IMR-90 (cell line): ENCODE measurements at places on chromosomes 3 and 15. TPM values are rescaled to one million over a fixed set of nuclear protein-coding genes. Genes with fewer than 3 reads are reported as not detected.

DNA sequence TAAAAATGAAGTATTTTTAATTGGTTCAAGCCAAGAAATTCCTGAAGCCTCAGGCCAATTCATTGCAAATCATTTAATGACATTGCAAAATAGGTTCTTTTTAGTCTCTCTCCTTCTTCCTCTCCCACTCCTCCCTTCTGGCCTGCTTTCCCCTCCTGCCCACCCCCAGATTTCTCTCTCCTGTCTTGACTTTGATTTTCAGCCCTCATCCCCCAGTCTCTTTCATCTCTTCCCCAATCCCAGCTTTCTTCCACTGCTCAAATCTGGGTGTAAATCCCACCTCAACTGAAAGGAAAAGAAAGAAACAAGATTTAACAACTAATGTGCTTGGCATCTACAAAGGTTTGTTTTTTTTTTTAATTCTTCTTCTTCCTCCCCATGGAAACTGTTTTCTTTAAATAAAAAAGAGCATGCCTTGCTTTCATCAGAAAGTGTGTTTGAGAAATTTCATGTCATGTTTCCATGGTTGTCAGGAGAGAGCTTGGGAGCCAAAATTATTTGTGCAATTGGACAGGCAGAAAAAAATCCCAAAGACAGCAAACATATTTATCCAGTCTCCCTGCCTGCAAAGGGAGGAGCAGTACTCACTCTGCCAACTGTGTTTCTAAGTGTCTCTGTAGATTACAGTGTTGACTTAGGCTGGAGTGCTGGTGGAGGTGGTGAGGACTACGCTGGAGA lies 50.4 kb downstream of the BOC start:
- no peak for DNase-seq
- peaks cover 5% of the 10 kb centered on the region for H3K27me3 ChIP-seq
- no peak overlapping the region for H3K4me3 ChIP-seq

STT3B gene
- 86.4 and 143 TPM in 2 replicates for total RNA-seq

CPB1 gene
- total RNA-seq: not detected in 2 replicates

DNA sequence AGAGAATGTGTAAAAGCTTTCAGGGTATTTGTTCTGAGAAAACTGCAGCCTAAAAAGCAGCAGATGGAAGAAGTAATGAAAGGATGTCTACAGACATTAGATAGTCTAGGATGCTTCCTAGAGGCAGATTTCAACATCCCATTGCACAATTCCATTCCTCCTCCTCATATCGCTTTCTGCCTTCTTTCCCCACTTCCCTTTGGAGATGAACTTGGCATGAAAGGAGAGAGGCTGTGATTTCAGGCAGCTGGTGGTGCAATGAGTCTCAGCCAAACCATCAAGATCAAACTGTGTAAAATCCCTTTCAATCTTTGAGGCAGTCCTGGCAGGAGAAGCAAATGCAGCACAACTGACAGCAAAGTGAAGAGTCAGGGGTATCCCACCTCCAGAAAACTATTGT lies 438.7 kb upstream of the KCNMB2 start:
- no peak overlapping the region for H3K4me3 ChIP-seq
- no peaks in the 10 kb centered on the region for H3K36me3 ChIP-seq
- no peaks in the 10 kb centered on the region for H3K4me1 ChIP-seq
- peak; percentile 95 for DNase-seq

DNA sequence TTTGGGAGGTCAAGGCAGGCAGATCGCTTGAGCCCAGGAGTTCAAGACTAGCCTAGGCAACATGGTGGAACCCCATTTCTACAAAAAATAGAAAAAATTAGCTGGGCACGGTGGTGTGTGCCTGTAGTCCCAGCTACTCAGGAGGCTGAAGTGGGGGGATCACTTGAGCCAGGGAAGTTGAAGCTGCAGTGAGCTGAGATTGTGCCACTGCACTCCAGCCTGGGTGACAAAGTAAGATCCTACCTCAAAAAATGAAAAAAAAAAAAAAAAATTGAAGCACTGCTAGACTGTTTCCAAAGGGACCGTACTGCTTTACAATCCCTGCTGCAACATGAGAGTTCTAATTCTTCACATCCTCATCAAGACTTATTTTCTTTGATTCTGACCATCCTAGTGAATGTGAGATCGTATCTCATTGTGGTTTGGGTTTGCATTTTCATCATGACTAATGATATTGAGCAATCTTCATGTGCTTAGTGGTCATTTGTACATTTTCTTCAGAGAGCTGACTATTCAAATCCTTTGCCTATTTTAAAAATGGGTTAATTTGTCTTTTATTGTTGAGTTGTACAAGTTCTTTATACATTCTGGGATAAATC lies 10.8 kb downstream of the CMTM8 start:
- peak; percentile 76 for DNase-seq
- no peak overlapping the region for H3K27ac ChIP-seq
- no peaks in the 10 kb centered on the region for H3K4me1 ChIP-seq
- H3K27me3 ChIP-seq: peaks cover 2% of the 10 kb centered on the region

GRCh38 chr15:70508561-70509281 lies 254.6 kb downstream of the UACA start:
- DNase-seq: peak; percentile 88
- H3K27ac ChIP-seq: no peak overlapping the region
- H3K27me3 ChIP-seq: peaks cover 2% of the 10 kb centered on the region
- no peaks in the 10 kb centered on the region for H3K36me3 ChIP-seq
- peaks cover 27% of the 10 kb centered on the region for H3K4me1 ChIP-seq

DNA sequence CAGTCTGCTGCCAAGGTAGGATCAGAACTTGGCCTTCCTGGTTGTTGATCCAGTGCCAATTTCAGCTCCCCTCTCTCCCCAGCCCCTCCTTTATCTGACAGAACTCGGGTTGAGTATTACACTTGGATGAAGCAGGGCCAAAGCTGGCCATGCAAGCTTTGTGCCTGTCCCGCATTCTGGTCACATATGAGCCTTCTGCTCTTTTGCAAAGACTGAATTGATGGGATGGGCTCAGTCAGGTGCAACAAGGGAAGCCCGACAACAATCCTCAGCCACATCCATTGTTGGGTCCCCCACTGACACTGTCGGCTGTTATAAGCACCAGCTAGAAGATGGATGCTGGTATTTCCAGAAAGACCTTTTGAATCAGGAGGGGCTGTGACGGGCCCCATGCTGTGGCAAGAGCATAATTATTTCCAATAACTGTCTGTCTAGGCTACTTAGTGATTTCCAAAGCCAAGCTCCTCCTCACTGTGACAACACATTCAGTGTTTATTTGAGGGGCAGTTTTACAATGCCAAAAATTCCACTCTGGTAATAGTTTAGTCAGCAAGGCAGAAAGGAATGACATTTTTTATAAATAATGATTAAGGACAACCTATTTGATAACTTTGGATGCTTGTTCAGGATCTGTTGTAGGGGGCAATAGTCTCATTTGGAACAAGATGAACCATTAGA lies 146.8 kb upstream of the FRMD4B start:
- H3K4me1 ChIP-seq: no peaks in the 10 kb centered on the region
- H3K27ac ChIP-seq: no peak overlapping the region
- no peak for DNase-seq
- peaks cover 2% of the 10 kb centered on the region; the same call in 1 of the 2 replicates for H3K27me3 ChIP-seq
- no peaks in the 10 kb centered on the region for H3K36me3 ChIP-seq
- H3K4me3 ChIP-seq: no peak overlapping the region

- H3K36me3 ChIP-seq: no peaks in the 10 kb centered on the region
- DNase-seq: no peak
- H3K4me1 ChIP-seq: 0 out of 2 replicates have a peak, but pooled peaks cover 2% of the 10 kb centered on the region
- no peak overlapping the region for H3K27ac ChIP-seq
Observed at GRCh38 chr3:172701751-172702150, 9.1 kb downstream of the NCEH1 start.

MKRN2OS gene
- total RNA-seq: not detected in 2 replicates

FOXL2NB gene
- total RNA-seq: under 0.01 TPM in 1 of 2 replicates, not detected in the other

DNA sequence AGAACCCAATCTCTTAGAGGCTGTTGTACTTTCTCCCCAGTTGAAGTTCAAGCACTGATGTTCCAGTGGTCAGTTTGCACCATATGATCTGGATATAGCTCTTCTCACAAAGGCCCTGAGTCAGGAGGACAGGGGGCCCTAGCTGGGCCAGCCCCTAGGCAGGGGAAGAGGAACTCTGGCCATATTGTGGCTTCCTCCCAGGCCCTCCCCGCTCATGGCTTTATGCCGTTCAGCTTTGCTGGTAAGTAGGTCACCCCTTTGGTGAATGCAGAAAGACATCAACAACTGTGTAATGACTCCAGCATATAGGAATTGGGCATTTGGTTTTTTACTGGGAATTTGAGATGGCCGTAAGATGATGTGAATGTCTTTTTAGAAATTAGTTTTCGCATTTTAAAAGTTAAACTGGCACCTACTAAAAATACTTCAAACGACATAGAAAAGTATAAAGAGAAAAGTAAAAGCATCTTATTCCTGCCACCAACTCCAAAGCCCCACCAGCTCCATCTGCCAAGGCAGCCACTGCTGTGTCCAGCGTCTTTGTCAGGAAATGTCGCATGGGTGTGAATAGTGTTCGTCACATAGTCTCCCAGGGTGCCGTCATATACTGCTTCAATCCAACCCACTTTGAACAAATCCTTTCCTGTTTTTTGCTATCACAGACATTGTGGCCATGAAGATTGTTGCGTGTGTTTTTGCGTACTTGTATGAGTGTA lies 25.3 kb downstream of the CCR9 start:
- peaks cover 21% of the 10 kb centered on the region for H3K4me1 ChIP-seq
- no peaks in the 10 kb centered on the region for H3K27me3 ChIP-seq
- no peaks in the 10 kb centered on the region for H3K36me3 ChIP-seq
- no peak overlapping the region for H3K27ac ChIP-seq
- no peak overlapping the region for H3K4me3 ChIP-seq

RTP4 gene
- not detected in 2 replicates for total RNA-seq

DNA sequence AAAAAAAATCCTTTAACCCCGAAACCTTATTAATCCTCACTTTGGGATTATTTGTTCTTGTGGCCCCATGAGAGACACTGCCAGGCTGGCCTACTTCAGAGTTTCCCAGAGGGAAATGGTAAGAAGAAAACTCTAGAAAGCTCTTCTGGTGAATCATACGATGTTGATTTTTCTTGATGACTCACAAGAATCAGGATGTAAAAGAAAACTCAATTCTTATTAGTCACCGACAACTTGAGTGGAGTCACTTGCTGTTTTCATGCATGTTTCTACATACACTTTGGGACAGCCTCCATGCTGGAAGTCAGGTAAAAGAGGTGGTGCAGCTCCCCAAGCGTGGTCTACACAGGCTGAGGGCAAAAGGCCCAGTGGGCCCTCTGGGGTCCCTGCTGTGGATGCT lies 42.8 kb downstream of the MYO5C start:
- no peaks in the 10 kb centered on the region for H3K27me3 ChIP-seq
- H3K36me3 ChIP-seq: no peaks in the 10 kb centered on the region
- peak overlapping the region; percentile 63 for H3K27ac ChIP-seq
- peaks cover 14% of the 10 kb centered on the region for H3K4me1 ChIP-seq
- H3K4me3 ChIP-seq: no peak overlapping the region

DNA sequence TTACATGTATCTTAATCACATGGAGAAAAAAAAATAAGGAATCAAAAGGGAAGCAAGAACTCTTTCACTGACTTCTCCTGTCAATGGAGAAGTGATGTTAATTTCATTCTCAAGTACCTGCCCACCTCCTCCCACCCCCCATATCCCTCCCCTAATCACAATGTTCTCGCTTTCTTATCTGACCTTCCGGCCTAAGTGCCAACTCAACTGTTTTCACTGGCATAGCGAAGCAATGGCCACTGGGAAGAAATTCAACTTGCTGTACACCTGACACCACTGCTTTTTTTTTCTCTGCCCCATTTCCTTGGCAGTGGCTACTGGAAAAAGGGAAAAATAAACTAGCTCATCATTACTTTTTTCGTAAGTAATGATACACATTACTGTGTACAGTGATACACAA lies 3.8 kb downstream of the SGO1 start:
- no peak overlapping the region for H3K4me3 ChIP-seq
- no peaks in the 10 kb centered on the region for H3K4me1 ChIP-seq
- no peak overlapping the region for H3K27ac ChIP-seq
- H3K27me3 ChIP-seq: no peaks in the 10 kb centered on the region
- DNase-seq: no peak
- H3K36me3 ChIP-seq: 0 out of 2 replicates have a peak, but pooled peaks cover 2% of the 10 kb centered on the region

DNA sequence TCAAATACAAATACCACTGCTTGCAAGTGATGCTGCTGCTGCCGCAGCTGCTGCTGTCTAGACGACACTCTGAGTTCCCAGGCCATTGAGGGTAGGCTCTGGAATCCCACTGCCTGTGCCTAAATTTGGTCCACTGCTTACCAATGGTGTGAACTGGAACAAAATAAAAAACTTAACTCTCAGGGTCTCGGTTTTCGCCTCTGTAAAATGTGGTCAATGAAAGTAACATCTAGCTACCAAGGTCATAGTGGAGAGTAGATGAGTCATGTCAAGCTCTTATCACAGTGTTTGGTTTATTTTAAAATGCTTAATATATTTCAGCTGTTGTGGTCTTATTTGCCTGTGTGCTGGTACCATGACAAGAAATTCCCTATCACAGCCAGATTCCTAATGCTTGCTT lies 299.3 kb downstream of the CLSTN2 start:
- DNase-seq: no peak
- H3K4me1 ChIP-seq: no peaks in the 10 kb centered on the region
- H3K36me3 ChIP-seq: no peaks in the 10 kb centered on the region
- H3K27me3 ChIP-seq: no peaks in the 10 kb centered on the region

- no peak overlapping the region for H3K4me3 ChIP-seq
- DNase-seq: no peak
Observed at GRCh38 chr3:11480663-11481298, 162.9 kb downstream of the VGLL4 start.

IFT80 gene
- total RNA-seq: 16.8 and 36.9 TPM in 2 replicates

RTP3 gene
- total RNA-seq: 0.18 TPM in 1 of 2 replicates, not detected in the other

- H3K36me3 ChIP-seq: no peaks in the 10 kb centered on the region
- no peak overlapping the region for H3K27ac ChIP-seq
- no peak for DNase-seq
Observed at GRCh38 chr3:80770106-80771074, 991.1 kb downstream of the GBE1 start.

ZBED2 gene
- 0.72 and 1.1 TPM in 2 replicates for total RNA-seq

DNA sequence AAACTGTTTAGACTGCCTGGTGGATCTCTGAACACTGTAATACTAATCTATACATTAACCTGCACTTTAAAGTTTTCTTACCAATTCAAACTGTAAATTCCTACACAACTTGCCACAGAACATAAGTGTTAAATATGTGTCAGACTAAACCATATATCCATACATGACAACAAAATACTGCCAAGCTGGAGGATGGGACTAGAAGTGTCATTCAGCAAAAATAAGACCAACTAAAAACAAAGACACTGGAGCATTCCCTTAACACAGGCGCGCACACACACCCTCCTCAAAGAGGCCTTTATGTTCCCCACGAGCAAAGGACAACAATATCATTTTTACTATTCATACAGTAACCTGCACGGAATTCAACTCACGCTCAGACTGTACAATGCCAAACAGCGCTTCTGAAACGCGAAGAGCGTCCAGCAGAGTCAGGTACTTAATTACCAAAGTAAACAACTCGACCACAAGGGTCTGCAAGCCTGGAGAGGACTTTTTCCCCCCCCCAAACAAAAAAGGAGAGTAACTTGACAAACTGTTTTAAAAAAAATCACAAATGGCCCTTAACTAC lies 1.1 kb downstream of the DCUN1D1 start:
- peak overlapping the region; percentile 80 for H3K4me3 ChIP-seq
- peaks cover 2% of the 10 kb centered on the region for H3K4me1 ChIP-seq
- H3K27ac ChIP-seq: no peak overlapping the region
